ENCODE measurements at places on chromosomes 6 and 20. TPM values are rescaled to one million over a fixed set of nuclear protein-coding genes. Genes with fewer than 3 reads are reported as not detected.

- no peak for DNase-seq
These were observed 2.9 kb upstream of the SSTR4 start for GRCh38 chr20:23032056-23032749.

GRCh38 chr6:22328474-22328873 is 31.6 kb upstream of the PRL start:
- DNase-seq = no peak

- DNase-seq = peak; percentile 73
These were observed 302.5 kb downstream of the DHX35 start for GRCh38 chr20:39264506-39265172.

- DNase-seq = no peak
These were observed 12.3 kb downstream of the MYT1 start for GRCh38 chr20:64176551-64176950.

DNA sequence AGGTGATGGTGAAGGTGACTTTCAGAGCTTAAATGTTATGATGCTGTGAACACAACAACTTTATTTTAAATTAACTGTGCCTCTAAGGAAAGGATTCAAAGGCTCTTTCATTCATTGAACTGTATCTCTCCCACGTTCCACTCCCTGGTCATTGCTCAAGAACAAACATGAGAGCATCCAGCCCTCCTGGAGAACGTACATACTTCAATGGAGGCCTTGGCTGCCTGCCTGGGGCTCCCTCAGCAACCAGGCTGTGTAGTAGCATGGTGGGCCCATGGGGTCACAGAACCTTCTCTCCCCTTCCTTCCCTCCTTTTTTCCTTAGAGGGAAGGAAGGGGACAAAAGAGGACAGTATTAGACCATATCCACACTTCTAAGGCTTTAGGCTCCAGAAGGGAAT is 234.3 kb downstream of the CDC5L start:
- DNase-seq = no peak

GRCh38 chr6:111754423-111754822 is 118.8 kb downstream of the FYN start:
- no peak for DNase-seq

DNA sequence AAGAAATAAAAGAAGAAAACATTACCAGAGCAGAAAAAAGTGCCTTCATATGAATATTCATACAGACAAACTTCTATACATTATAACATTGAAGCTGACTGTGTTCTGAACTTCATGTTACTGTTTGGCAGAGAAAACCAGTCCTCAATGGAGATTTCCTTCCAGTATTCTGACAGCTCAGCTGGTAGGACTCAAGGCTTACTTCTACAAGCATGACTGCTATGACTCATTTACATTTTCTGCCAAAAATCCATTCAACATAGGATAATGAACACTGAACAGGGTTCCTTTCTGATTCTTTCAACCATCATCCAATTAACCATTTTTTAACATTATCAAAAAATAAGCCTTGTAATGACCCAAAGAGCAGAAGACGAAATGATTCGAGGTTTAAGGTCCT is 25.4 kb downstream of the COL9A1 start:
- DNase-seq = no peak

DNA sequence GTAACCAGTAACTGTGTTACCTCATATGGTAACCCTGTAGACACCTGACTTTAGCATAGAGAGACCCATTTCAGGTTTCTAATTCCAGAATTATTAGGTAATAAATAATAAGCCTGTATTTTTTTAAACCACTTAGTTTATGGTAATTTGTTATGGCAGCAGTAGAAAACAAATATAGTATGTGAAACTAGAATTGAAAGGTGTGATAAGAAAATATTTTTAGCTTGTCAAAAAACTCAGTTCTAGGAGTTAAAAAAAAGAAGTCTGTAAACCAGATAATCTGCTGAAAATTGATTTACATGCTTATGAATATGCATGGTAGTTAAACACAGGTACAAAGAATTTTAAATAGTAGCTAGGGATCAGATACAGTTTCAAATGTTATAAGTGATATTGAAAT is 695.0 kb upstream of the GJE1 start:
- no peak for DNase-seq

- DNase-seq = peak; percentile 31
These were observed 69.0 kb downstream of the MOCS1 start for GRCh38 chr6:39865011-39865888.

DNA sequence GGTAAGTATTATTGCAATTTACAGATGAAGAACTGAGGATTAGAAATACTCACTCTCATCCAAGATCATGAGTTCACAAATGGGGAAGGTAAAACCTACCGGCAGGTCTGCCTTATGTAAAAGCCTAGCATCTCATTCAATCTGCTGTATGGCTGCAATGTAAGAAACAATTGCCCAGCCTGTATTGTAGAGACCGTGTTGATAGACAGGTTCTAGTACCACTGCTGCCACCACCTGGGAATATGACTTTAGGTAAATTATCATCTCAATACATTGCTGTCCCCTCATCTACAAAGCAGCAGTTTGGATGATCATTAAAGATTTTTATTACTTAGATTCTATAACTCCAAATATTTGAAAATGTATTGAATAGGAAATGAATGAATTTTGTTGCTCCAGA is 23.3 kb upstream of the ARHGAP18 start:
- no peak for DNase-seq

- DNase-seq = no peak
These were observed 53.5 kb upstream of the NXT1 start for GRCh38 chr20:23296841-23297701.

DNA sequence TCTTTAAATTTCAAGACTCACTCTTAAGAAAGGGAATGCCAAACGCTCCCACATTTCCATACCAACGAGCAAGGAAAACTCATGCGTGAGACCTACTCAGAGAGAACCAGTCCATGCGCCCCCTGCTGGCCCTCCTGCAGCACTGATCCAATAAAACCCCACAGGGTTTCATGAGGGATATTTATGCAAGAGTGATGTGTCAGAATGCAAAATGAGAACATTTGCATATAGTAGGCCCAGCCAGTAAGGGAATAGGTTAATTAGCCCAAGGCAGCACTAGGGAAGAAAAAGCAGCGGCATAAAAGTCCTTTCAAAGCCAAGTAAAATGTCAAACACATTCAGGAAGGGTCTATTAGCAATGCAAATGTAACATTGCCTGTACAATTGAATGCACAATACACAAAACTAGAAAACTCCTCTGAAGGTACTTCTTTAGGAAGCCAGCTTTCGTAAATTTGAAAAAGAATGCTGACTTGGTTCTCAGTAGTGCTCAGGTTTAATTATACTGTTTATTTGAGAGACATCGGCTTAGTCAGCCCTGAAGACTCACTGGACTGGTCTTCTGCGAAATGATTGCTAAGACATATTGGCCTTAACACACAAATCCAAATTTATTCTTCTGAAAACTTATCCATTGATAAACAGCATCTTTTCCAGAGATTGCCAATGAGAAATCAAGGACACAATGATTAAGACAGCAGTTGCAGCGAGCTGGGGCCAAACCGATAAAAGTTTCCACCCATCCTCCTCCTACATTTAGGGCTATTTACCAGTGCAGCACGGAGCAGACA is 93.2 kb downstream of the GMPR start:
- DNase-seq = peak; percentile 62

DNA sequence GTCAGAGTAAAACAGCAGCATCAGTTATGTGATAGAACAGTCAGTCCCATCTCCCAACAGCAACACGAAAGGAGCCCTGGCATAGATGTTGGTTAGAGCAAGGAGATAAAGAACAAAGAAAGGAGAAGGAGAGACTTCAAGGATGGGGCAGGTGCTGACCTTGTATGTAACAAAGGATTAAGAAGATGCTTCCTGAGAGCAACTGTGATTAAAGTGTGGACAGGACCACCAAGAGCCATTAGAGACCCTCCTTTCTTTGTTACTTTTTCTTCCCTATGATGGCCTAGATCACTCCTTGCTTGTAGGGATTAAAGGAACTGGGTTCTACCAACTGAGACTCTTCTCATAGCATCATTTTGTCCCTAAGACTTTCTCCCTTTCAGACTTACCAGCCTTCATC is 75.2 kb upstream of the GPR6 start:
- DNase-seq = no peak

DNA sequence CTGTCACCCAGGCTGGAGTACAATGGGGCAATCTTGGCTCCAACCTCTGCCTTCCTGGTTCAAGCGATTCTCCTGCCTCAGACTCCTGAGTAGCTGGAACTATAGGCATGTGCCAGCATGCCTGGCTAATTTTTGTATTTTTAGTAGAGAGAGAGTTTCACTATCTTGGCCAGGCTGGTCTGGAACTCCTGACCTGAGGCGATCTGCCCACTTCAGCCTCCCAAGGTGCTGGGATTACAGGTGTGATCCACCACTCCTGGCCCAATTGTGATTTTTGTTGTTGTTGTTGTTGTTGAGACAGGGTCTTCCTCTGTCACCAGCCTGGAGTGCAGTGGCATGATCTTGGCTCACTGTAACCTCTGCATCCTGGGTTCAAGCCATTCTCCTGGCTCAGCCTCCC is 69.3 kb downstream of the CBFA2T2 start:
- no peak for DNase-seq

GRCh38 chr20:29878281-29878741 is 1379.2 kb upstream of the DEFB115 start:
- peak; percentile 39 for DNase-seq

DNA sequence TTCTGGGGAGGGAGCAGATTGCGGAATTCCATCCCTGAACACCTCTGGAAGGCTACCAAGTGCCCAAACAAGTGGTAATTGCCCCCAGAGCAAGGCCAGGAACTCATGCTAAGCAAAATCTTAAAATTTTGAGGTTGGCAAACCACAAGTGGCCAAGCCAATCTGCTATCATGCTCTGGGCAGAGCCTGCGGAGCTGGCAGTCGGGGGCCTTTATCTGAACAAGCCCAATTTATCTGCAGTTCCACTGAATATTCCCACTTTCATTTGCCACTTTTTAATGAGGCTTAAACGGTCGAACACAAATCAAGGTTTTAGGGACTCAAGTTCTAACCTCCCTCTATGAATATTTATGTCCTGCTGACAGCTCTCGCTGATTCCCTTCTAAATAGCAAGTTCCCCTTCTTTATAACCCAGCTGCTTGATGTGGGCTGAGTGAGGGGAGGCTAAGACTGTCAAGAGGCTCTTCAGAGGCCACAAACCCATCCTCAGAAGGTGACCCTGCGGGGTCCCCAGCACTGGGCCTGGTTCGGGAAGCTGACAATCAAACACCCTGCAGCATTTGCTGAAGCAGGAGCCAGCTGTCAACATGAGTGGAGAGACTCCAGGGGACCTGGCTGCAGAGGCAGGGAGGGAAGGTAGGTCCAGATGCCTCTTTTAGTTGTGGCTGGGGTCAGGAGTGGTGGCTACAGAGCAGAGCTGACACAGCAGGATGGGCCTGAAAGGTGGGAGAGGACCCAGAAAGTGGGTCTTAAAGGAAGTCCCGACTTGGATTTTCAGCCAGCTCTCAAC is 11.9 kb downstream of the CCDC167 start:
- DNase-seq = no peak

DNA sequence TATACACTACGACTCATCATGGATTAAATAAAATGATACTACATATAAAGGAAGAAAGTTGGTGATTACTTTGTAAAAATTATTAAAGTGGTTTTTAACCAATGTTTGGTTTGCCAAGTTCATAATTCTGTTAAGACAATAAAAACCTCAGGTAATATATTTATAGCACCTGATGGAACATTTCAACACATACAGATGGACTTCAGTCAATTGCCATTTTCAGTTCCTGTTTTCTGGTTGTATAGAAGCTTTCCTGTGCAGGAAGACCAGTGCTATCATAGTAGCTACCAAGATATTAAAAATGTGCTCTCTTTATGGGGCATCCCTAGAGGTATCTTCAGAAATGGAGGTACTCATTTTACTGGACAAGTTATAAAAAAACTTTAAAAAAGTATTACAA is 1686.4 kb downstream of the GRIK2 start:
- no peak for DNase-seq

DNA sequence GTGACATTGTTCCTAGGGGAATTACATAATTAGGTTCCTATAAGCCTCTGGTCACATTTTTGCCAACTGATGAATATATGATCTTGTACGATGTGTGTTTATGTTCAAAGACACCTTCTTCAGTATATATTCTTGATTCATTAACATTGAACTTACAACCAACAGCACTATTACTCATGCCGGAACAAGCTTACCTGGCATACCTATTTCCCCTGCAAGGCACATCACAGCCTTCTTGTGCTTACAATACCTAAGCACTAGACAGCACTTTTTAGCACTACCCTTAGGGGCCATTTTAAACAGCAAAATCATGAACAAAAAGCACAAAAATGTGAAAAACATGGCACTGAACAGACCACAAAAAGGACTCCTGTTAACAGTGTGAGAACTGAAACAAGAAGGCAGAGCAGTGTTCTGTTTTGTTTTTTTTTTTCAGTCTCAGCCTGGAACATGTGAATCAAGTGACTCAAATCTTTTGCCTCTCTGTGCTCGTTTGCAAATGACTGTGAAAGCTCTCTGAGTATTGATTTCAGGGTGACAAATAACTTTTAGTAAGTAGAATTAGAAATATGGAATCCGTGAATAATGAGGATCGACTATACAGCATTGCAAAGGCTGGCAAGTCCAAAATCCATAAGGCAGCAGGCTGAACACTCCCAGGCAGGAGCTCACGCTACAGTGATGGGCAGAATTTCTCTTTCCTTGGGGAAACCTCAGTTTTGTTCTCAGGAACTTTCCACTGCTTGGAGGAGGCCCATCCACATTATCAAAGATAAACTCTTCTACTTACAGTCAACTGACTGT is 102.3 kb upstream of the TSHZ2 start:
- DNase-seq = no peak

- no peak for DNase-seq
These were observed 5.2 kb downstream of the SYTL3 start for GRCh38 chr6:158654960-158655489.

GRCh38 chr20:59185809-59186208 is 22.2 kb downstream of the ZNF831 start:
- no peak for DNase-seq

DNA sequence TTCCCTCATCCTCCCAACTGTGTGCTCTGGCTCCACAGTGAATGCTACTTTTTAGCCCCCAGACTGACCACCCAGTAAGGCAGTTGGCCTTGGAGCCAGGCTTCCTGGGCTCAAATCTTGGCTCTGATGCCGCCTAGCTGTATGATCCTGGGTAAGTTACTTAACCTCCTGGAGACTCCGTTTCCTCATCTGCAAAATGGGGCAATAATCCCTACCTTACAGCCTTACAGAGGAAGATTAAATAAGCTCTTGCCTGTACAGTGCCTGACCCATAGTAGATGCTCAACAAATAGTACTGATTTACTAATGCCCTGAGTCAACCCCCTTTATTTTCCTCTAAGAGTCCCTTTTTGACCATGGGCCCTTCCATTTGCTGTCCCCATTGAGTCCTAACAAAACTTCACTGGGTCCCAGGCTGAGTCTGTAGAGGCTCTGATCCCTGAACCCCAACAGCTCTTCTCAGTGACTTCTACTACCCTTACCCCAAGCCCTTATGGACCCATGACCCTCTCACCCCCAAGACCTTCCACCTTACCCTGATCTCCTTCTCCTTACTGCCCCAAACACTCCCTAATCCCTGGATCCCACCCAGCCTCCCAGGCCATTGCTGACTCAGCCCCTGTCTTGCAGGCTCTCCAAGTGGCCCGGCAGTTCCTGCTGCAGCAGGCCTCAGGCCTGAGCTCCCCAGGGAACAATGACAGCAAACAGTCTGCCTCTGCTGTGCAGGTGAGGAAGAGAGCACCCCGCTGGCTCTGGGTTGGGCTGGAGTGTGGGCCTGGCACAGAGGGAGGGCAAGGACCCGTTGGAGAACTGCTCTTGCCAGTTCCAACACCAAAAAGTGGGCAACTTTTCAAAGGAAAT is 31.4 kb downstream of the FOXP4 start:
- peak; percentile 66 for DNase-seq

PI16 gene
- total RNA-seq = not detected

BPIFB1 gene
- not detected for total RNA-seq

CST5 gene
- total RNA-seq = not detected

EDN3 gene
- not detected for total RNA-seq

LTV1 gene
- 41.6 TPM for total RNA-seq

CGA gene
- total RNA-seq = not detected

All from MG63 (cell line).